ENCODE measurements at places on chromosomes 7 and 10.

DNA sequence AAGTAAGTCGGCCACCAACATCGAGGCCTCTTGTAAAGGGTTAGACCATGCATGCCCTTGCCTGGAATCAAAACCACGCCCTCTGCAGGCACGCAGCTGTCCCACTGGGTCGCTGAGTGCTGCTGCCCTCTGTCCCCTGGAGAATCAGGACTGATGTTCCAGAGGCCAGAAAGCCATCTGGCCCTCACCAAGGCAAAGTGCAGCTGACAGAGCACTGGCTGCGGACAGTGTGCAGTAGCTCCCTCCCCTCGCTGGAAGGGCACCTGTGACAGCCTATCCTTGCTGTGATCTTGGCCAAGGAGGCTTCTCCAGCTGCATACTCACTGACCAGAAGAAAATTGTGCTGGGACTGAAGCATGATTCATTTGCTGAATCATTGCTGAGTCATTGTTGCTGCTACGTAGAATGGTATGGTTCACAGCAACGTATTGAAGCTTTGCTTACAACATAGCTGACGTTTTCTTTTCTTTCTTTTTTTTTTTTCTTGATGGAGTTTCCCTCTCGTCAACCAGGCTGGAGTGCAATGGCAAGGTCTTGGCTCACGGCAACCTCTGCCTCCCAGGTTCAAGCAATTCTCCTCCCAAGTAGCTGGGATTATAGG, 30.4 kb downstream of the DDC start:
- peak; percentile 100 for DNase-seq

- DNase-seq: peak; percentile 28
Measured at GRCh38 chr10:116490028-116490662, 55.6 kb upstream of the PNLIP start.

- DNase-seq: peak; percentile 73
Measured at GRCh38 chr7:121544726-121545125, 148.6 kb upstream of the FAM3C start.

DNA sequence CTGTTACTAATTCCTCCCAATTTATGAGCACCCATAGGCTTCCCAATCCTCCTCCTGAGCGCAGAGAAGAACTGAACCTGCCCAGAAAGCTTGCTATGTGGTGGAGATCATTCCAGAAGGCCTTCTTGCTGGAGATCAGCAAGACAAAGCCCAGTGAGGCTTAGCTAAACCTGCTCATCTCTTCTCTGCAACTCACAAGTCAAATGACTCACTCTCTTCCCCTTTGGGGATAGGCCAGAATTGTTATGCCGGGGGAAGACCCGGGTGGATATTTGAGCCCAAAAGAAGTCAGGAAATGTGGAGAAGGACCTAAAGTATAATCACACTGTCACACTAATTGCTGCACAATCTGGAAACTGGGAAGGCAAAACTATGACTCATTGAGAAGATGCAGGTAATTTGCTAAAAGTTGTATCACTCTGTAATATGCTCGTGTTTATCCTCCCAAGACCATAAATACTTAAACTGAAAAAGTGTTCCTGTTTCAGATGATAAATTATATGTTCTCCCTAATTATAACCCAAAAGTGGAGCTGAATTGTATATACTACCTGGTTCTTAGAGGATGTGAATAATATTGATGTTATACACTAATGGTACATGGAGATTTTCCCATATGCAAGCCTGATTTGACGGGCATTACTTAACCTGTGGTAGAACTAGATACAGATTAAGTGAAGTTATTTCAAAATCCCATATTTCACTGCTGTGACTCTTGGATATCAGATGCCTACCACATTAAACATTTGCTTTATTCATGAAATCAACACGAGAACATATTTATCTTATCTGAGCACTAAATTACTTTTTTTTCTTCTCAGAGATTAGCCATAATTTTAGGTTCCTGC, 6.4 kb downstream of the NEBL start:
- peak; percentile 75 for DNase-seq

GRCh38 chr10:78222096-78222790, 188.6 kb downstream of the RPS24 start:
- DNase-seq: no peak

- no peak for DNase-seq
Measured at GRCh38 chr10:129404091-129404490, 63.0 kb upstream of the MGMT start.

DNA sequence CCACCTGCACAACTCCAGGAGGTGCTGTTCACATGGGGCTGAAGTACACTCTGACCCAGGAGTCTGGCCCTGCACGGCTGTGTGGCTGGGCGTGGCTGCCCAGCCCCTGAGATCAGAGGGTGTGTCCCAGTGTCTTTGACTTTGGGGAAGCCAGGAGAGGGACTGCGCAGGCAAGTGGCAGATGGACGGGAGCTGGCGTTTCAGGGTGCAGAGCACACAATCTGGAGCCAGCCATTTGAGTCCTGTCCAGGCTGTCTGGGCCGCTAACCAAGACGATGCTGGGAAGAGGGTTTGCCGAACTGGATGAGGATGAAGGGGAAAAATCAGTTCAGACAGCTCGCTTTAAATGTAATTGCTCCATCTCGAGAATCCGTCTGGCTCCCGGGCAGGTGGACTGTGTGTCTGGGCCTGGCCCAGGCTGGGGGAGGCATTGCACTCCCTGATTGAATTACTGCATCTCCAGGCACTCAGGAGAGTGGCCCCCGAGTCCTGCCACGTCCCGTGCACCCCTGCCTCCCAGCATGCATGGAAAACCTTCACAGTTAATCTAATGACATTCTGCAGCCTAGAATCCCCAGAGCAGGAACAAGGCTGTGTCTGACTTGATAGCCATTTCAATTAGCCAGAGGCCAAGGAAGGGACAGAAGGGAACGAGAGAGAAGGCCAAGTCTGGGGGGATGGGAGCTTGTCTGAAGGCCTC, 120.8 kb upstream of the NANOS1 start:
- DNase-seq: no peak
